ENCODE measurements at places on chromosomes 6 and 20.

- peak; percentile 13 for DNase-seq
These were observed 12.7 kb upstream of the PRELID3B start for GRCh38 chr20:59055302-59055701.

GRCh38 chr6:140758169-140758877, 1374.4 kb upstream of the GJE1 start:
- no peak for DNase-seq

GRCh38 chr6:72967329-72967728, 258.0 kb downstream of the KHDC1L start:
- DNase-seq = no peak

DNA sequence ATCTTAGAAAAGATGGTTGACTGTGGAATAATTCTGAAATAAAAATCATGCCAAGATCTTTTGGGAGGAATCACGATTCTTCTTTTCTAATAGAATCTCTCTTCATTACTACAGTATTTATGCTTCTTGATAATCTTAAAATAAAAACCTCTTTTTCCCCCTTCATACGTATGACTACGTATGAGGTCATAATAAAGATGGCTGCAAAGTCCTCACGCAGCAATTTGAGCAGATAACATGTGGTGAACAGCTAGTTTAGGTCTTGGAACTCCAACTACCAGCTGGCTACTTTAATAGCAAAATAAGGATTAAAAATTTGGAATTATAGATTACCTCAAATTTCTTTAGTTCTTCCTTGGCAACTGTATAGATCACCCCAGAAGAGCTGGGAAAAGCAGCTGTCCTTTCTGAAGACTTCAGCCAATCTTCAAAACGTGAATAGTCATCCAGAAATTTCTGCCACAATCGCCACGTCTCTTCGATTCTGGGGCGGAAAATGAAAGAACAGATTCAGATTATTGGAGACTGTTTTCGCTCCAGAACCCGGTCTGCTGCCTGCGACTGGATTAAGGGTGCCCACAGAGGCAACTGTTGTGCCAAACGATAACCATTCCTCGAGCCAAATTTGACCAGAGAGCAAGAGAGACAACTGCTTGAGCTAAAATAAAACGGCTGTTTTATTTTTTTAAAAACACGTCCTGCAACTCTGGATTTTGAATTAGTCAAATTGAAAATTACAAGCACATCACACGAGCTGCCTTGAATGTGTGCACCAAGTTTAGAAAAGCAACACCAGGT, 347.3 kb downstream of the ESR1 start:
- no peak for DNase-seq

- peak; percentile 72 for DNase-seq
These were observed at the start of gene RRP36 for GRCh38 chr6:43021270-43022047. TSS of gene RRP36 (plus strand) at chr6:43021623. CDS start at chr6:43021655, 32 bp downstream.

GRCh38 chr20:1897541-1897940, 2.3 kb downstream of the SIRPA start:
- no peak for DNase-seq

DNA sequence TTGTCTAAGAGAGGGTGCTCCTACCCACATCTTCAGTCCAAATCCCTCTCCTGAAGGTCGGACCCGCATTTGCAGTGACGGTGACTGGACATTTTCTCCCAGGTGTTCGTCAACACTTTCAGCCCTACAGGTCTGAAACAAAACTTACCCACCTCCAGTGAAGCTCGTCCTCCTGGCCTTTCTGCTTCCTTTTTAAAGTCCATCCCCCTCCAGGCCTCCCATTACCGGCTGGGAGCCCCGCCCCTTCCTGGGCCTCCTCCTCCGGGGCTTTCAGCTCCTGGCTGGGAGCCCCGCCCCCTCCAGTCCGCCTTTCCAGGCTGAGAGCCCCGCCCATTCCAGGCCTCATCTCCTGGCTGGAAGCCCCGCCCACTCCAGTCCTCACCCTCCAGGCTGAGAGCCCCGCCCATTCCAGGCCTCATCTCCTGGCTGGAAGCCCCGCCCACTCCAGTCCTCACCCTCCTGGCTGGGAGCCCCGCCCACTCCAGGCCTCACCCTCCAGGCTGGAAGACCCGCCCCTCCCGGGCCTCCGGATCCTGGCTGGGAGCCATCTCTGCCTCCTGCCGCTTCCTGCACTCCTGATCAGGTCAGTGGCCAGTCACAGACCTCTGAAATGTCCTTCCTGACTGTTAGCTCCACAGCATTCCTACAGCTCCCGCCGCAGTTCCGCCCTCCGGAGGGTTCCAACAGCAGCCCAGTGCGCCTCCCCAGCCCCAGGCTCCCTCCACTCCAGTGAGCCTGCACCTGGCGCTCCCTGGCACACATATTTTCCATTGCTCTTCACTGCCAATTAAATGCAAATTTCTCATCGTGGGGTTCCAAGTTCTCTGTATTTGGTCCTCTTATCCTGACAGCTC, 98.5 kb downstream of the LY86 start:
- DNase-seq = peak; percentile 97

DNA sequence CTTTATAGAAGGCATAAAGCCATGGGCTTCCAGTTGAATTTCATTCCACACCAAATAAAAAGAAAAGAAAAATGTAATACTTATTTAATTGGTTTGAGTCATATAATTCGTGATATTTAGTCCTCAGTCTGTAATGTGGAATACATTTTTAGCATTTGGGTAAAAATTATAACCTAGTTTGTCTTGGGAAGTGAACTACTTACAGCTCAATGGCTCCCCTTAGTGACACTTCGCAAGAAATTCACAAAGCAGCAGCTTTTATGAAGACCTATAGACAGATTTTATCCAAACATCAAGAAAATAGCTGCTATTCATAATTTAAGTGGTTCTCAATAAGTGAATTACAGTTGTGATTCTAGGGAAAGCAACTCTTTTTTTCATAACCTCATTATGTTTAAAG, 72.1 kb downstream of the RSPO3 start:
- peak; percentile 47 for DNase-seq

DNA sequence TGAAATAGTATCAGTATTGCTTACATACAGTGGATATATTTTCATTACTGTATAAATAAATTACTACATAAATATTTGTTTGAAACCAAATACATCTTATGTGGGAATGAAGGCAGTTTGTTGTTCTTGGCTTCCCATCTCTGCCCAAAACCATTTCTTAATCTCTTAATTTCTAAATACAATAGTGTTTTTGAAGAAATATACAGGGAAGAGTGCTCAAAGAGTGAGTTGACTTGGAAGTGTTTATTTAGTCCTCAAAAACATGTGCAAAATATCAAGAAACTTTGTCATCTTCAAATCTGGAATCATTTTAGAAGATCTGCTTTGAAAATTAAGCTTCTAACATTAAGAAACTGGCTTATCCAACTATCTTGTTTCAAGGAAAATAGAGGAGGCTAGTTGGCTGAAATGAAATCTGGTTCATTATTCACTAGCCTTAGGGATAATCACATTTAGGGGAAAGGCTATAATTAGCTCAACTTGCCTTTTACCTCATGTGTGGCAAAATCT, 259.8 kb upstream of the FLRT3 start:
- DNase-seq = no peak

- no peak for DNase-seq
These were observed 423.5 kb downstream of the MEI4 start for GRCh38 chr6:78076371-78076770.

DNA sequence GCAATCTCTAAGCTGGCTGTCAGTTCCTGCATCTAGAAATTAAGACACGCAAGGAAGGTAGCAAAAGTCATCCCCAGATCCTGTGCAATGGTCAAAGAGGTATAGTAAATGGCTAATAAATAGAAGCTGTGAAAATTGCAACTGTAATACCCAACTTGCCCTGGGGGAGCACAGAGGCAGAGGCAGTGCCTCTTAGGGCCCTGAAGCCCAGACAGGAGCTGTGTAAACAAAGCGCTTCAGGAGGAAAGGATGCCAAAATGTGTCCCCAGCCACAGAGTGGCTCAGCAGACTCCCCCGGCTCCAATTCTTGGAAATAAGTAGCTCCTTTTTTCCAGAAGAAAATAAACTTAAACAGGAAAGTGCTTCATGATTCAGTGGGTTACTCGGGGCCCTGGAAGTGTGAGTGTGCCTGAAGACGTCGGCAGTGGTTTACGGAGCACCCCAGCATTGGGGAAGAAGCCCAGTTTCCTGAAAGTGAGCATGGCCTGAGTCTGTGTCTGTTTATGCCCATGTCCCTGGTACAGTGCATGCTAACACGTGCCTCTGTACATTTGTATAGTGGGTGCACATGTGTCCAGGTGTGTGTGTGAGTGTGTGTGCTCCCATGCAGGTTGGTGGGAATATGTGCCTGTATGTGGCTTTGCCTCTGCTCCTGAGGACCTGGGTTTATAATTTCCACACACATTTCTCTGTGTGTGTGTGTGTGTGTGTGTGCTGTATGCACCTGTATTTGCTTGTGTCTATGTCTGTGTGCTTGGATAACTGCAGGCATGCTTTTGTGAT, 246.7 kb downstream of the MAFB start:
- no peak for DNase-seq

- no peak for DNase-seq
These were observed 79.0 kb upstream of the LAMA2 start for GRCh38 chr6:128803911-128804310.

GRCh38 chr6:10977231-10977968, 66.7 kb downstream of the ELOVL2 start:
- no peak for DNase-seq

DNA sequence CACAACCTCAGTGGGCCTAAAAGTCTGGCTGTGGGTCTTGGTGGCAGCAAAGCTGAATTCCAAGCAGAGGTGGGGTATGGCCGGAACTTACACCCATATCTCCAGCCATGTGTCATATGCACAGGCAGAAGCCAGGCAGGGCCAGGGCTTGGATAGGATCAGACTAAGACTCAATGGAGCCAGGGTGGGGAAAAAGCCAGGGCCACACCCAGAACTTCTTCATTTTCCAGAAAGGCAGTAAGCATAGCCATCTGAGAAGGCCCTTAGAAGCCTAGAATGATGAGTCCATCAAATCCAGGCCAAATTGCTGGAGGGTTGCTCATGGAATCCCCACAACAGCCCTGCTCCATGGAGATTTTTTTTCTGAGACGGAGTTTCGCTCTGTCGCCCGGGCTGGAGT, 116.2 kb upstream of the SRSF6 start:
- DNase-seq = no peak

- DNase-seq = no peak
These were observed 17.8 kb downstream of the GZF1 start for GRCh38 chr20:23379772-23380171.

GRCh38 chr6:83808005-83808404, 45.2 kb upstream of the RIPPLY2 start:
- DNase-seq = no peak

DNA sequence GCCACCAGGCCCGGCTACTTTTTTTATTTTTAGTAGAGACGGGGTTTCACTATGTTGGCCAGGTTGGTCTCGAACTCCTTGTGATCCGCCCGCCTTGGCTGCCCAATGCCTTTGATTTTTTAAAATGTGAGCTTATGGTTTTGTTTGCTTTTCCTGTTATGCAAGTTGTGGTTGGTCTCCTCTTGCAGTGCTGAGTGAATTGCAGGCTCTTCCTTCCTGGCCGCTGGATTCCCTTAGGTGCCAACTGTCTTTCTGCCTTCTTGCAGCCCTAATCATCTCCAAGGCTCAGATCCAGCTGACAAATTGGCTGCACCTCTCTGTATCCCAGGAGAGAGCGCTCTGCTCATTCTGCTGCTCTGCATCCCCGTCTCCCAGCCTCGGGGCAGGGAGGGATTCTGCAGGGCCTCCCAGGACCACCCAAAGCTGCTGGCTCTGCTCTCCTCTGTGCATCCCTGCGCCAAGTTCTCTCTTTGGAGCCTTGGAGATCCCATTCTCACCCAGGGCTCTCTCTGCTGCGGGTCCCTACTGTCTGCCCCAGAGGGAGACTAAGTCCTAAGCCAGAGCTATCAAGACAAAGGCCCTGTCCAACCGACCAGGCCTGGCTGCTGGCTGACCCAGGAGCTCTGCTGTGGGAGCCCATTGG, 14.1 kb upstream of the EMILIN3 start:
- no peak for DNase-seq

- peak; percentile 22 for DNase-seq
These were observed 4.3 kb downstream of the VSX1 start for GRCh38 chr20:25077610-25078169.

GRCh38 chr6:151018911-151019782, 153.6 kb downstream of the MTHFD1L start:
- DNase-seq = no peak

DNA sequence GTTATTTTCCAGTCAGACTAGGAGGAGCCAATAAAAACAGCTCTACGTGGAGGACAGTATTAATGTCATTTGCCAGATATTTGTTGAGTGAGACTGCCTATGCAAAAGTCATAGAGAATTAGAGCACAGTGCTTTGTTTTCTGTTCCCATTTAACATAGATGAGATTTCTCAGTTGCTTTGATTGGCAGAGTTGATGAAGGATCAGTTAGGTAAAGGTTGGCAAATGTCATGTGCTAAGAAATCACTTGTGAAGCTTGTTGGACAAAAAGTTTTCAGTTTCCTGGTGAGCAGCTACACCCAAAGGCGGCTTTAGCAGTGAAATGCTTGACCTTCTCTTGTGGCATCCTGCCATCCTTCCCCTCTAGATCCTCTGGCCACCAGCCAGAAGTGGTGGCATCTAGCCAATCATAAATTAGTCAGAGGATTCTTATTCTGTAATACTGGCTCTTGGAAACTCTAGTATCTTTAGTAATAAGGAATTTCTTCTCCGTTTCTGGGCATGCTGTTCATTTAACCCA, 37.0 kb downstream of the BCKDHB start:
- peak; percentile 84 for DNase-seq

GRCh38 chr6:8492536-8493133, 57.3 kb upstream of the SLC35B3 start:
- DNase-seq = no peak

DNA sequence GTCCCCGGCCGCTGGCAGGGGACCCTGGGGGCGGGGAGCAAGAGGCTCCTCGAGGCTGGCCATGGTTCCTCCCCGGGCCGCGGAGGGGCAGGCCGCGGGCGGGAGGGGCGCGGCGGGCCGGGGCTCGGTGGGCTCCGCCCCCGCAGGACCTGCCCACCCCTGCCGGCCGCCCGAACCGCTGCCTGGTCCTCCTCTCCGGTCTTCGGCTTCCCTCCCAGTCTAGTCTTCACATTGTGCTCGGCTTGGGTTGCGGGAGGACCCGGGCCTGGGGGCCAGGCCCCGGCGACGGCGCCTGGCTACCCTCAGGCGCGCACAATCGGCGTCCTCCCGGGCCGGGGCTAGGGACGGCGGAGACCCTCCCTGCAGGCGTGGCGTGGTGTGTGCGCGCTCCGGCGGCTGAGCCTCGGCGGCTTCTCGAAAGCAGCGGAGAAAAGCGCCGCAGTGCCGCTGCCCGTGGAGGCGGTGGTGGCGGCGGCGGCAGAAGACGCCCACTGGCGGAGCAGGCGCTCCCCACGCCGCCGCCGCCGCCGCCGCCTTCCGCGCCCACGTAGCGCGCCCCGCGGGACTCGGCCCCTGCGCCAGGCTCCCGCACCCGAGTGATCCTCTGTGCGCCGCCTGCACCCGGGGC, at the start of gene PDE10A:
PDE10A (minus strand) TSS at position 493 of the 628 bp plus-strand sequence; CDS start at position 63, 430 bp downstream.
- DNase-seq = peak; percentile 82

- DNase-seq = no peak
These were observed 69.1 kb downstream of the RNF217 start for GRCh38 chr6:125031385-125031784.

Data from ACHN (cell line).